ENCODE measurements at places on chromosomes 3 and 15.

GRCh38 chr15:83538682-83539081, 91.5 kb downstream of the SH3GL3 start:
- no peak for DNase-seq

- DNase-seq, result no peak
Observed at GRCh38 chr3:70716832-70717231, 404.4 kb upstream of the MDFIC2 start.

- DNase-seq, result no peak
Observed at GRCh38 chr15:54707805-54708752, 488.7 kb downstream of the RSL24D1 start.

DNA sequence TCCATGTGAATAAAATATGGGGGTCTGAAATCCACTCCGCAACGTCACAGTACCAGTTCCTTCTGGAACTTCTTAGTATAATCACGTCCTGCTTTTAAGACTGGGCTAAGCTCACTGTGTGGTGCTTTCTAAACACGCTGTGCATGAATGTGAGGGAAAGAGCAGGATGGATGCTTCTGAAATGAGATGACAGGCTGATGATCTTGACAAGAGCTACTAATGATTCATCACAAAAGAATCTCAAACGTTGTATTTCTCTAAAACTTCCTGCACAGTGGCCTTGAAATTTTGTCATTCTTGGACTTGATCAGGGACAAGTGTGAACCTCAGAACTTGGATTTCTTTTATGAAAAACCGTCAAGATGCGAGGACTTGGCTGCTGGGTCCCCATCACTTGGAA, 221.4 kb downstream of the CADPS start:
- no peak for DNase-seq

- DNase-seq, result no peak
Observed at GRCh38 chr15:66778716-66779115, 76.7 kb downstream of the SMAD6 start.

GRCh38 chr3:71525391-71525790, 58.1 kb downstream of the FOXP1 start:
- DNase-seq, result no peak

GRCh38 chr15:51750792-51751696, at the start of gene TMOD2:
TMOD2 (plus strand) TSS chr15:51751597; CDS start chr15:51766442, 14,845 bp downstream.
- peak; percentile 56 for DNase-seq

- DNase-seq, result no peak
Observed at GRCh38 chr15:80155001-80155377, 2.2 kb downstream of the FAH start.

DNA sequence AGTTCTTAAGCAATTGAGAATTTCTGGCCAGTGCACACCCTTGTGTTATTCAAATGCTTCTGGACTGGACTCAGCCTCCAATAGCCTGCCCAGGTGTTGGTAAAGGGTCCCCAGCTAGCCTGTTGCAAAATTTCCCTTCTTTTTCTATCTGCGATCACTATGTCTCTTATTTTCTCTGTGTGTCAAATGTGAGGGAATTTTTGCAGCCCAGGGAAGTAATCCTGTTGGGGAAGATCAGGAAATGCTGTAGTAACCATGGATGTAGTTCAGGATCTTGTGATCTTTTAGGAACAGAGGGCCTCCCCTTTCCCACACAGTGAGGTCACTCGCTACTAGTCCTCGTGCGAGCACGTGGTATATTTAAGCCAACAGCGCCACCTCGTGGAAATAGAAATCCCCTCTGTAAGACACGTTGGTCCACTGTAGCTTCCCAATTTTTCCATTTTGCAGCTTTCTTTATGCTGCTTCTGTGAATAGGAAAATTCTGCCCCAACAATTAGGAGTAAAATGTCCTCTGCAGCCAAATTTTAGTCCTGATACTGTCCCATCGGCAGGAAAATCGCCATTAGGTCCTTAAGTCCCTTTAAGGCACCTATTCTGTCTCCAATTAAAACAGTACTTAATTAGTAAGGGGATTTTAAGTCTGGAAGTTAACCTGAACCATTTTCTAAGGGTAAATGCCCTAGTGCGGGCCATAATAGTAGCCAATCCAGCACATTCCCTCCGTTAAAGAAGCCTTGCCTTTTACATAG, 4.0 kb upstream of the SMCO1 start:
- DNase-seq, result peak; percentile 72
